ENCODE measurements at places on chromosomes 5 and 9.

DNA sequence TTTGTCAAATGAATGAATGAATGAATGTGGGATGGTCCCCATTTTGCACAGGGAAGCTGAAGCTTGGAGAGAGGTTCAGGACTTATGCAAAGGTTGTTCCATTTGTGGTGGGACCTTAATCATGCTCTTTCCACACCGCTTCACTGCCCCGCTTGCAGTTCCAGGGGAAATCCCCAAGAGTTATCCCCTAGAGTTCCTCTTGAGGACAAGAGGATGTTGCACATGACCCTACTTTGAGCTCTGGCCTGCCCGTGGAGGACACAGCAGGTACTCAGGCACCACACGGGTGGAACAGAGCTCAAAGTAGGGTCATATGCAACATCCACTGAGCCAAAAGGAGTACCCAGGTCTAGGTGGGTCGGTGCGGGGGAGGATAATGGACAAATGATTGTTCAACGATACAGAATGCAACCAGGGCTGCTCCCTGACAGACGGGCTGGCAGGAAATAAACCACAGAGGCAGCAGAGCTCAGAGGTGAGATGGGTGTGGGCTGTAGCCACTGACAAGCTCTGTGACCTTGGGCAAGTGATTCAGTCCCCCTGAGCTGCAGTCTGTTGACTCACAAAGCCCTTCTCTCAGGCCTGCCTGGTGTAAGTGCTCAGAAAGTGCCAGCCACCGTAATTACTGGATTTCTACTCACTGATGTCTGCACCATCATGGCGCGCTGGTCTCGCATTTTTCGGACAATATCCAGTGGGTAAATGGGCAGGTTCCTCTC lies 60.3 kb upstream of the EPB41L4B start:
- DNase-seq: no peak

DNA sequence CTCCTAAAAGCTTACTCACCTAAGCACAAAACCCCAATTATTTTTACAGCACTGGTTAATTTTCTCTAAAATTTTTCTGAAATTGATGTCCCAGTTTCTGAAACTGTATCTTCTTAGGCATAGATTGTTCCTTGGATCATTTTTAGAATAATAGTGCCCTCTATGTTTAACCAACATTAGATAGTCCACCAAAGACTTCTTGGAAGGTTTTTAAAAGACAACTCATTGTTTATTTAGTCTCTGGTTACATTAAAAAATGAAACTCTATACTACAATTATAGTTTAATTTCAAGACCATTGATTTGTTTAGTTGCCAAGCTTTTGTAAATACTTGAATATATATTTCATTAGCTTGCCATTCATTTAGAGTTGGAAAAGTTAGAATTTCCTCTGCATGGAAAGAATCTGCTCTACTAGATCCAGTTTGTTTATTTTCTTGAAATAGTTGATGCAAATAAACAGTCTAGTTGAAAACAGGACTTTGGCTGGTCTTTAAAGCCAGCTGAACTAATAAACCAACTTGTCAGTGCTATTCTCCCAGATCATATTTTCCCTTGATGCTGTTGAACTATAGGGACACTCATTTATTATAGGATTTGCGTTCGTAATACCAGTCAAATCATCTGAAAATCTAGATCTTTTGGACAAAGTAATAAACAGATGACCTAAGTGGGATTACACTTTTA lies 990.5 kb downstream of the TLE1 start:
- no peak for DNase-seq

DNA sequence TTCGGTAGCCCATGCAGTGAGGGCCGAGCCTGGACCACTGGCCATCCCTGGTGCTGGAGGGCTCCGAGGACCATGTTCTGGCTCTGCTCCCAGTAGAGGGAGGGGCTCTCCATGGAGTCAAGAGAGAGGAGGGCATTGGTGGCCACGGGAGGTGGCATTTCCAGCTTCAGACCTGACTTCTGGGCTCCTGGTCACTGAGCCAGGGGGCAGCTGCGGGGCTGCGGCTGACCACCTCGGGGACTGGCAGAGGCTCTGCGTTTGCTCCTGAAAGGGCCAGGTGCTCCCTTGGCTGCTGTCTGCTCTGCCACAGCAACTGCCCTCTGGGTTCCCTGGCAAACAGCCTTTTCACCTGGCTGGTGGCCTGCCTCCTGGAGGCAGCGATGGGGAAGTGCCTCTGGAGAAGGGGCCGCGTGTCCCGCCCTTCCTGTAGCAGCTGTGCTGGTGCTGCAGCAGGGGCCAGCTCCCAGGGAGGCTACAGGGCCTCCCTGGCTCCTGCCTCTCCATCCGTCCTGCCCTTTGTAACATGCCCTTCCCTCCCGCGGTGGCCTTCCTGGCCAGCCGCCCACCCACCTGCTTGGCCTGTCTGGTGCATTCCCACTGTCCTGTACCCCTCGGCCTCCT lies 144.6 kb downstream of the CACNA1B start:
- DNase-seq: no peak

GRCh38 chr5:77777281-77777892 lies 1.2 kb upstream of the TBCA start:
- DNase-seq: no peak

- DNase-seq: no peak
Measured at GRCh38 chr5:88925692-88926490, 42.9 kb upstream of the MEF2C start.

GRCh38 chr9:17810728-17811571 lies 232.1 kb downstream of the SH3GL2 start:
- DNase-seq: no peak

GRCh38 chr9:36924757-36925432 lies 109.2 kb downstream of the PAX5 start:
- DNase-seq: no peak

GRCh38 chr9:27880156-27880555 lies 306.9 kb upstream of the C9orf72 start:
- no peak for DNase-seq

- DNase-seq: no peak
Measured at GRCh38 chr9:68416936-68417564, 60.6 kb downstream of the PGM5 start.

GRCh38 chr9:123478160-123478559 lies 122.2 kb downstream of the CRB2 start:
- no peak for DNase-seq

- no peak for DNase-seq
Measured at GRCh38 chr9:104960662-104961061, 32.7 kb upstream of the ABCA1 start.

DNA sequence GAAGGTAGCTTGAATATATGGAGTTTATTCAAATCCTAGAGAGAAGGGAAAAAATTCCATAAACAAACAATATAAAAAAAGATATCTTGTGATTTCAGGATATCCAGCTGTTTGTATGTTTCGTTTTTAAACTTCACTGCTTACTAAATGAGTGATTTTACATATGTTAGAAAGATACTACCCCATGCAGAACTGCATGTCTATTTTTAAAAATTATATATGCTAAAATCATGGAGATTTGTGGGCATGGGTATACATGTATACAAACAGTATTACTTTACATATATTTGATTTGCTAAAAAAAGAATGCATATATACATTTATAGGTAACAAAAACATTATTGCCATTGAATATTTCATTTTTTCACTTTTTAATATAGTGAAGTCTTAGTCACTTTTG lies 178.3 kb downstream of the KDM4C start:
- no peak for DNase-seq

Data from cortex of kidney (tissue), 1 donor.